ENCODE measurements at places on chromosomes 2 and 18.

DNA sequence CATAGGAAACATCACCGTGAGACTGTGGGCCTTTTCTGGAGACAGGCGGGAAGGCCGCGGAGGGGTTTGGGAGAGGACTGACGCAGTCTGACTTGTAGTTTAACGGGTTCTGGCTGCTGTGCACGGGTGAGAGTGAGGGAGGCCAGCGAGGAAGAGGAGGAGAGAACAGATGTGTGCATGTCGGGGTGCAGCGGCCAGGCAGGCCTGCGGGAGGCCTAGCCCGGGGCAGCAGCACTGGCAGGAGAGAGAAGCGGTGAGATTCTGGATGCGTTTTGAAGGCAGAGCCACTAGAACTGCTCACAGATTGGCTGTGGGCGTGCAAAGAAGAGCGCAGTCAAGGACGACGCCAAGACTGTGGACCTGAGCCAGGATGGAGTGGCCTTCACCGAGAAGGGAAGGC is 53.9 kb downstream of the PTGR3 start:
- DNase-seq, result no peak

DNA sequence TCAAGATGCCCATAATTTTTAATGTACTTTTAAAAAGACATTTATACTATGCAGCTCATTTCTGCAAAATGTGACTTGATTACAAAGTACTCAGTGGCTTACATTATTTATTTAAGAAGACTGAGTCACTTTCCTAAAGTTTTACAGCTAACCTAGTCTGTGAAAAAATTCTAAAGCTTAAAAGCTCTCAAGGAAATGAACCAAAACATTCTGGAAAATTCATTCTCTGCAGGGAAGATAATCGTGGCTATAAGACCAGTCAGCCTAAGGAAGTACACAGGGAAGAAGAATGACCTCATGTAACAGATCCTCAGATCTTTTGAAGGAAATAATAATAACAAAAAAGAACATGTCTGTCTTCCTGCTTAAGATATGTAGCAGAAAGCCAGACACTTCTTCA is 232.1 kb upstream of the STK17B start:
- no peak for DNase-seq

GRCh38 chr2:43317680-43318079 is 91.3 kb upstream of the ZFP36L2 start:
- DNase-seq, result no peak

DNA sequence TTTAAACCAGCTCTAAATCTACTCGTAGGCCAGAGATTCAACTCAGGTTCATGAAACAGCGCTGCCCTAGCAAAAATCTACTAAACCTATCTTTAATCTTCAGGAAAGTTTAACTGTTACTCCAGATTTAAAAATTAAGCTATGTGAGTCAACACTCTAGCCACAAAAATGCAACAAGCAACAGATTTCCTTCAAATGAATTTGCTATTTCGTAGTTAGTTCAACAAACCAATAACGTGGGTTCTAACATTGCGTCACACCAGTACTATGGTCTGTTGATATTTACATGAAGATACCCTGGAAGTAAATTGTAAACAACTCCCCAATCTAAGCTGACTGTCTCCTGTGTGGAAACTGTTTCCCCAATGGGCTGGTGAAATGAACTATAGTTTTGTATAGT is 71.2 kb downstream of the FIGN start:
- no peak for DNase-seq

- no peak for DNase-seq
These were observed 53.7 kb upstream of the PARD3B start for GRCh38 chr2:204491528-204491927.

- DNase-seq, result no peak
These were observed 34.1 kb downstream of the STK17B start for GRCh38 chr2:196137271-196137670.

GRCh38 chr18:76554547-76555222 is 59.6 kb upstream of the ZNF516 start:
- DNase-seq, result no peak

- no peak for DNase-seq
These were observed 2.2 kb downstream of the PSD4 start for GRCh38 chr2:113175736-113176695.

DNA sequence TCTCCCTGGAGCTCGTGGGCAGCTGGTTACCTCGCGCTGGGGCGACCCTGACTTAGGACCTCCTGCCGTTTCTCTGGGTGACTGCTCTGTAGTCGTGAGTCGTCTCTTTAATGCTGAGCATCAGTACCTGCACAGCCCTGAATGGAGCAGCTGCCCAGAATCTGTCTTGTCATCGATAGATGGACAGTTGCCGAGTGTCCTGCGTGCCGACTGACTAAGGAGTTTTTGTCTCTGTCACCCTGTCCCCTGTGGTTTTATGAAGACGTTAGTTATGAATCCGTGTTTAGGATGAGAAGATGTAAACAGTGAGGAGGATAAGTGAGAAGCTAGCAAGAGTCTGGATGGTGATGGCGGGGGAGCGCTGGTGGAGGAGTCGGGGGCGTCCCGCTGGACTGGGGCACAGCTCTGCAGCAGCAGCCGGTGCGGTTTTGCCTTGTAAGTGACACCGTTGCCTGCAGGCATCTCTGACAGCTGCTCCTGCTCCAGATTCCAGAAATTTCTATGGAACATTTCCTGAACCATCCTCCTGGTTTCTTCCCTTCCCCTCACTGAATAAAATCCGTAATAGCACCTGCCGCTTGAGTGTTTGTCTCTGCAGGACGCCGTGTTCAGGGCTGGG is 13.3 kb downstream of the AGAP1 start:
- DNase-seq, result no peak

DNA sequence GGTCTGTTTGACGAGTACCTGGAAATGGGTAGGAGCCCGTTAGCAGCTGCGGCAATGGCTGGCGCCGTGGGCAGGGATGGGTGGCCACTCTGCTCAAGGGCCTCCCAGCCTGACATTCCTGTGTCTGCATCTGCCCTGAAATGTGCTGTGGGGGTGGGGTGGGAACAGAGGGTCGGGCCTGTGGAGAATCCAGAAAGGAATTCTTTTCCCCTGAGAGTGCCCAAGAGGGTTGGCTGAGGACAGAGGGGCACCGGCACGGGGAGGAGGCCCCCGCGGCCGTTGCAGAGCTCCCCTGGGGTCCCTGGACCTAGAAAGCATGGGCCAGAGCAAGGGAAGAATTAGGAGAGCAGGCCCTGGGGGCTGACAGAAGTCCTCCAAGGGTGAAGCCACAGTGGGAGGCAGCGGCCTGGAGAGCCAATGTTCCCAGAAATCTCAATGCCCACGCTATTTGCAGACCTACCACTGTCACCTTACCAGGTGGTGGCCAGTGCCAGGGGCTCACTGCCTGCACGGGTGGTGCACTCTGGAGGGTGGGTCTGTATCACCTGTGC is 27.8 kb downstream of the ANO7 start:
- no peak for DNase-seq

DNA sequence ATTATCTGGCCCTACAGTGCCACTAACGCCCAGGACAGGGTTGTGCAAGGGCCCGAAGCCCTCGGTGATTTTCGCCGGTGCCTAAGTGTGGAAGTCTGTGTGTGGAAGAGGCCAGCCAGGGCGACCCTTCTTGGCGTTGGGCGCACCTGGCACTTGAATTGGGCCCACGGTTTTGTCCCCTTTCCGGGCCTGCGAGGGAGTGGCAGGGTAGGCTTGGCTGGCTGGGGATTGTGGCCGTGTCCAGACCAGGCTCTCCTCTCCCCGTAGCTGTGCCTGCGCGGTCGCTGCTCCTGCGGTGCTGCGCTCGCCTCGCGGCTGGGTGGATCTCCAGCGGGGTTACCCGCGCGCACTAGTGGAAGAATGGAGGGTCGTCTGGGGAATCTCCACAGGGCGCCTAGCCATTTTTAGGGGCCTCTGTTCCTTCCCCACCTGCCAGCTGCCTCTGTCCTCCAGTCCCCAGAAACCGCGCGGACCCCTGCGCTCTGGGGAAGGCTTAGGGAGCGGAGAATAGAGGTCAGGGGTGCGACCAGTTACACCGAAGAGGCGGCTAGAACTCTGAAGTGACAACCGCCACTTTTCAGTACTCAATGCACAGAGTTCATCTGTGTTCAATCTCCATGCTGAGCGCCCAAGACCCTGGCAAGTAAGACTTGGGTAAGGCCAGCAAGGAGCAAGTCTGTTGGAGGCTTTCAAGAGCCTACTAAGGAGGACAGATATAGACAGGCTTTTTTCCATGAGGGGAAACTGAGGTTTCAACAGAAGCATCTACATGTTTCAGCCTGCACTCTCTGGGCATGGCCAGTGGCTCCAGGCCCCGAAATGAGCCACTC is 16.0 kb downstream of the EVX2 start:
- no peak for DNase-seq

GRCh38 chr2:38601463-38602135 is 1.1 kb downstream of the HNRNPLL start:
- DNase-seq, result no peak

DNA sequence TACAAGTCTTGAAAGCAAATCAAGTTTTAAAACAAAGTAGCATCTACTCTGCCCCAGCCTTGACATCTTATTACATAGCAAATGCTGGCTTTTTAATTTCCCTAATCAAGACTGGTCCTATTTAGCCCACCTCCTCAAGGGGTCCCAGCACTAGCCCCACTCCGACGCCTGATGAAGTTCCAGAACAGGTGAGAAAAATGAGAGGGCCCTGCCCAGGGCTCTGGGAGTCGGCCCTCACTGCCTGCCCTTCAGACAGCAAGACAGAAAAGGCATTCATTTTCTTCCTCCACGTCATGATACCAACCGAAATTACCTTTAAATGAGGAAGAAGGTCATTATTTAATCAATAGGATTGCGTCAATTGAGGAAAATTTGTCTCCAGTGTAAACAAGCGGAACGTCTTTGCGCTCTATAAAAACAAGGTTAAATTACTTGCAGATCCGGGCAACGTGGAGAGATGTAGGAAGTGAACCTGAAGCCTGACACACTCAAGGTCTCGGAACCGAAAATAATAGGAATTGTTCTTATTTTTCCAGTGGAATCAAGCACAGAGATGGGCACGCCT is 170.6 kb upstream of the PKDCC start:
- DNase-seq, result no peak

DNA sequence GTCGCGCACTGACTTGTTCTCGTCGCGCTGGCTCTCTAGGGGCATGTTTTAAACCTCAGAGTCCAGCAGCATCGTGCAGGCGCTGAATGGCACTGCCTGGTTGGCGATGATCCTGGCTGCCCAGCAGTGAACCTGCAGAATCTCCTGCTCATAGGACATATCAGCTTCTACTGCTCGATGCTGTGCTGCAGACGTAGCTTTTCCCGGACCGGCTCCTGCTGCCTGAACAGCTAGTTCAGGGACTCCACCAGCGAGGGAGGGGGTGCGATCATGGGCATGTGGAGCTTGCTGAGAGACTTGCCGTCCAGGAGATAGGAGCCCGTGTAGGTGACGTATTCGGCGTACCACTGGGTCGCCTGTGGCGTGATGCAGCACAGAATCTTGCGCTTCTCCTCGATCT is 890.0 kb upstream of the LRRTM1 start:
- no peak for DNase-seq

DNA sequence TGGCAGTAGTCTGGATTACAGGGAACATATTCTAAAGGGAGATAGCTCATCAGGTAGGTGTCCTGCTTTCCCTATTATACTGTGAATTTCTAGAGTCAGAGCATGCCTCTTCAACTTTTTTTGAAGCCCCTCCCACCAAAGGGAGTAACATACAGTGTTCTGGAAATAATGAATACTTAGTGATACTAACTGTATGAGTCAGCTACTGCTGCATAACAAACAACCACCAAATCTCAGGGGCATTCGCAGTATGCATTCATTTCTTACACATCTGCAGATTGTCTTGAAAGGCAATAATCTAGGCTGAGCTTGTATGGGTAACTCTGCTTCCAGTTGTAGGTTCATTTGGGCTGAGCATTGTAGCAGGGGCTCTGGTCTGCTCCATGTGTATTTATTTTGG is 409.7 kb upstream of the SPRED2 start:
- DNase-seq, result no peak

- no peak for DNase-seq
These were observed 11.4 kb downstream of the FLACC1 start for GRCh38 chr2:201345625-201346213.

Measured in activated T-cell treated with anti-CD3 and anti-CD28 coated beads for 4 hours (primary cell).